ENCODE measurements at places on chromosomes 3 and 15.

GRCh38 chr3:87727783-87728182 is 331.0 kb downstream of the CGGBP1 start:
- DNase-seq, result no peak

DNA sequence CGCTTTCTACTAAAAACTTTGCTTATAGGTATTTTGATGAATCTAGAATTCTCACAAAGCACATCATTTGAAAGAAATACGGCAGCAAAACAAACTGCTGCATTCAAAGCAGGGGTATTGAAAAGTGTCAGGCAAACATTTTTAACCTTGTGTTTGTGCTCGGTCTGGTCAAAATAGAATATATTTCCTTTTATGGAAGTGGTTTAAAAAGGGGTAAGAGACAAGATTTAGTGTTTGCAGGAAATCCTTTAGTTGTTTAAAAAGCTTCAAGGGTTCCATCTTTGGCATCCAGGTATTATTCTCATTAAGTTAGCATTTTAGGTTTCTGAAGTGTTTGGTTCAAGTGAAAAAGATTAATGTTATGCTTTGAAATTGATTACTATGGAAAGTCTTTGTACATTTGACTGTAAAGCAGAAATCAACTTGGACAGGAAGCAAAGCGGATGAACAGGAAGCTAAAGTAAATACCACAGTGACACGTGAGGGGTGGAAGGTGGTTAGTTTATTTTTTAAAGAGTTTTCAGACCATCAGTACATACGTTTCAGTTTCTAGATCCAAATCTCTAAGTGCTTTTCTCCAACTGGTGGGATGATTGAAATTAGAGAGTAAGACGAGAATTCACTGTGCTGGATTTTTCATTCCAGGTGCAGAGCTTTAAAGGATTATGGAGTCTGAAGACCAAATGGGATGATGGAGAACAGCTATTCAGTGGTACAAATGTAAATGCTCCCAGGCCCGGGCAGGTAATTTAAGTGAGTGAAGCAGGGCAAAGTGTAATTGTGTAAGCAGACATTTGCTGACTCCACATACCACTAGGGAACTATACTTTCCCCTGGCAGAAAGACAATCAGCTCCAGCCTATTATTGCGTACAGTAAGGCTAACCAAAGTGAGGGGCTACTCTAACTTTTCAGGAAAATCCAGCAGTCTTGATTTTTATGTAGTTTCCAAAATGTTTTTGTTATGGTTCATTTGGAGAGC is 341.8 kb upstream of the TBL1XR1 start:
- peak; percentile 68 for DNase-seq

GRCh38 chr3:15512166-15512565 is 9.3 kb downstream of the COLQ start:
- peak; percentile 19 for DNase-seq

- peak; percentile 74 for DNase-seq
Measured at GRCh38 chr3:47347217-47347801, 33.5 kb upstream of the PTPN23 start.

DNA sequence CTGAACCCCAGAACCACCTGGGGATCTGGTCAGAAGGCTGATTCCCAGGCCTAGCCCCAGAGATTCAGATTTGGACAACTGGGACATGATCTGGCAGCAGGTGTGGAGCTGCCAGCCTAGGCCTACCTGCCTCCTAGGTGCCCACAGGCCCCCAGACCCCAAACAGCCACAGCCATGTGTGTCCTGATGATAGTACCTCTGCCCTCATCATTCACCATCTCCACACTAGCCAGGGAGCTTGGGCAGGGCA is 34.7 kb downstream of the HMCES start:
- DNase-seq, result no peak

DNA sequence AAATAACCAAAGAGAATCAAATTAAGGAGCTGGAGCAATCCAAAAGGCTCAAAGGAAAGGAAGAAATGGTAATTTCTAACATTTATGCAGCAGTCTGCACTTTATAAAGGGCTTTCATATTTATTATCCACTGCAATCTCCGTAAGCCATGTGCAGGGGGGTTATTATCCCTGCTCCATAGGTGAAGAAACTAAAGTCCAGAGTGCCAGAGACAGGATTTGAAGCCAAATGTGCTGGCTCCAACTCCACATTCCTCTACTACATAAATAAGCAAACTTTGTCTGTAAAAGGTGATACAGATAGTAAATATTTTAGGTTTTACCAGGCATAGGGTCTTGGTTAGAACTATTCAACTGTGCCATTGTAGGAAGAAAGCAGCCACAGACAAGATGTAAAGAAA is 221.4 kb downstream of the MINAR1 start:
- no peak for DNase-seq

DNA sequence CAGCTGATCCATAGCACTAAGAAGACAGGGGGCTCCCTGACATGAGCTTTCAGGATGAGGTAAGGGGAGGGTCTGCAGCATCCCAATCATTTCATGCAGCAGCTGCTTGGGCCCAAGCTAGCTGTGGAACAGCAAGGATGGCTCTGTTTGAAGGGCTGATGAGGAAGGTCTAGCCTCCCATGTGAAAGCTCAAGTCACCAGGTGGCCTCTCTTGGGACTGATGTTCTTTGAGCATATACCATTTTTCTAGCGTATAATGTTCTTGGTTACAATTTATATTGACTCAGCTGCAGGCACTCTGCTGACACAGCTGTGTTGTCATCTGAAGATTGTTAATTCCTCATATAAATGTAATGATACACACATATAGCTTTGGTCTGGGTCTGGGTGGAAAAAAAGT is 87.0 kb downstream of the CD200R1L start:
- no peak for DNase-seq

GRCh38 chr15:98324341-98324970 is 323.9 kb upstream of the IGF1R start:
- no peak for DNase-seq

GRCh38 chr15:91099995-91100813 is at the start of gene SV2B:
Gene SV2B, plus strand, starts transcription at chr15:91100257. Its CDS starts 126,007 bp downstream, at chr15:91226264.
- peak; percentile 30 for DNase-seq

DNA sequence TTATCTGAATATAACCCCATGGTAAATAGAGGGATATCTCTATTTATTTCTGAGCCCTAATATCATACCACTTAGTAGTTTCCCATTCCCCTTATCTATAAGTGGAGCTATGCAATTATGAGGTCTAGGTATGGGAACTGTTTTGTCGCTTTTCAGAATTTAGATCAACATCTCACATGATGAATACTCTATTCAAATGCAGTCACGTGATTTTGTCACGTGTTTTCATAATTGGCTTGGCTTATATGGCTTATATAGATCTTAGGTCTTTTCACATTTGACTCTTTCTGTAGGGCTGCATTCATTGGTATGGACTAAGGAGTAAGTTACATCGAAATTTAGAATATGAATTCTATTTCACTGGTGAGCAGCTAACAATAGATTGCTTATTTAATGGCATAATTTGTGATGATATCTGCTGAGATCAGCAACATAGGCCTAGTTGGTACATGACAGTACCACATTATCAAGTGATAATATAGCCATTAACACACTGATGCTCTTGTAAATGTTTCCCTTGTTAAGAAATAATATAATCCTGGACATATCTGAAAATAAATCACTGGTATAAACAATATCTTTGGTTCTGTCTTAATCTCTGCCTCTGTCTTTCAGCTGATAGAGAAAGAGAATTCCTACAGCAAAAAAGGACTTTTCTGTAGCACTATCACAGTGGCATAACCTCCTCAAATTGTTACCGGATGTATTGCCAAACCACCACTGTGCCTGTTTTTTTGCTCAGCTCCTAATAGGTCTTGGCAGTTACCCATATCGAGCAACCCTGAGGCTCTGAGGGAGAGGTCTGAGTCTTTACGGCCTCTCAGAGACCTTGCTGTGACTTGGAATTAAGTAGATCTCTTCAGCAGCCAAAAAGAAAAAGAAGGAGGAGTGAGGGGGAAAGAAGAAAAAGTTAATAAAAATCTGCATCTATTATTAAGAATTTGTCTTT is 357.1 kb downstream of the ZPLD1 start:
- DNase-seq, result no peak

DNA sequence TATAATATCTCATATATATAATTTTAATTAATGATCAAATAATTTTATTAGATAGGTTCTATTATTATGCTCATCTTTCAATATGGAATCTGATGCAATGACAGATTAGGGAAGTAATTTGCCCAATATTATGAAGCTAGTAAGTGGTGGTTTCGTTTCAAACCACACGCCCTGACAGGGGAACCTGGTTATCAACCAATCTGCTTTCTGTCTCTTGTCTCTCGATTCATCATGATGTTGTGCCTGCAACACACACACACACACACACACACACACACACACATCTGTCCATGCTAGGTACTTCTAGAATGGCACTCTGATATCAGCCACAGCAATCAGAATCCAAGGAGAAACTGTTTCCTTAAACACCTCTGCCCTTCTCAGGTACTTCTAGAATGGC is 128.4 kb downstream of the ZBBX start:
- no peak for DNase-seq

GRCh38 chr3:143830786-143831185 is 17.5 kb downstream of the SLC9A9 start:
- no peak for DNase-seq

- no peak for DNase-seq
Measured at GRCh38 chr3:140285380-140285779, 350.4 kb downstream of the CLSTN2 start.

GRCh38 chr3:76723366-76723765 is 316.5 kb upstream of the ROBO2 start:
- no peak for DNase-seq

DNA sequence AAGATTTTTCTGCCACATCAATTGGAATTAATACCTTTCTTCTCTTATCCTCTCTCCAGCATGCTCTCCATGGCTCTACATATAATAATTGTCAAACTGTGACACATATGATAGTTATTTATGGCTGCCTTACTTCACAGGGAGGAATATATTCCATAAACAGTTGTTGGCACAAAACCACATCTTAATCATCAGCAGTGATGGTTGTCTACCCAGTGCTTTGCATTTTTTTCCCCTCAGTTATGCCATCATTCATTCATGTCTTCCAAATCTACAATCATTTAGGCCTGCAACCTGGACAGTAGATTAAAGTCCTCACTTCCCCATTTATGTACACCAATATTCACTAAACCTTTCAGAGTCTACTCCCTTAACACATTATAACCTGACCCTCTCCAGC is 107.7 kb downstream of the THRB start:
- DNase-seq, result no peak

- DNase-seq, result peak; percentile 65
Measured at GRCh38 chr3:119352034-119352609, 57.9 kb downstream of the ARHGAP31 start.

DNA sequence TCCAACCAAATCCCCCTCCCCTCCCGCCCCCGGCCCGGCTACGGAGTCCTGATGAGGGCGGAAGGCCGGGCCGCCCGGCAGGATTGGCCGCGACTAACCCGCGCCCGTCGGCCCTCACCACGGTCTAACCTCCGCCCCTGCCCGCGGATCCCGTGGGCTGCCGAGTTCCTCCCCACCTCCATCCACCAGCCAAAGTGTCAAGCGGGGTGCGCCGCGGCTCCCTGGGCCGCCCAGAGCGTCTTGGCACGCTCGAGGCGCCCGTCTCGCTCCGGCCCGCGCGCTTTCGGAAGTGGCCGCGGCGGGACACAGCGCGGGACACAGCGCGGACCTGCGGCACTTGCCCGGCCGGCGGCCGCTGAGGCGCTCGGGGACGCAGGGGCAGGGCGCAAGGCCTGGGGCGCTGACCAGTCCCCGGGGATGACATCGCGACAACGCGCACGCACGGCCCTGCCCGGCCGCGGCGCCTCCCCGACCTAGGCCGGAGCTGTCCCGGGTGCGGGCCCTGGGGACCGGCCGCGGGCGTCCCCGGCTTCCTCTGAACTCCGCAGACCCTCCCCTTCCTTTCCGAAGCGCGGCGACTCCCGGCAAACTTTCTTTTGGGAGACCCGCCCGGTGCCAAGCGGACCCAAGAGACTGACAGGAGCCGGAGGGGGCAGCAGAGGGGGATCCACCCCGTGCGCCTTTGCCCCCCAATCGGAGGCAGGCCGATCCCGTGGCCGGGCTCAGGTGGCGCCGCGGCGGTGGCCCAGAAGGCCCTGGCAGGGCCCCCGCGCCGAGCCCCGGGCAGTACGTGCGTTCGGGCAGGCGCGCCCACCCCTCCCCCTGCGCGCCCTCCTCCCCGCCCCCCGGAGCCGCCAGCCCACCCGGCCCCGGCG is 112.8 kb upstream of the ICE2 start:
- DNase-seq, result no peak

GRCh38 chr3:8565376-8565775 is 63.8 kb downstream of the LMCD1 start:
- no peak for DNase-seq

- DNase-seq, result no peak
Measured at GRCh38 chr15:35852818-35853624, 307.1 kb upstream of the DPH6 start.

- no peak for DNase-seq
Measured at GRCh38 chr3:44712455-44713075, at the start of gene ZNF502. Gene ZNF502, plus strand, starts transcription at chr3:44712660. Its CDS starts 7,602 bp downstream, at chr3:44720262.

GRCh38 chr3:66362541-66362941 is 138.3 kb downstream of the LRIG1 start:
- no peak for DNase-seq

DNA sequence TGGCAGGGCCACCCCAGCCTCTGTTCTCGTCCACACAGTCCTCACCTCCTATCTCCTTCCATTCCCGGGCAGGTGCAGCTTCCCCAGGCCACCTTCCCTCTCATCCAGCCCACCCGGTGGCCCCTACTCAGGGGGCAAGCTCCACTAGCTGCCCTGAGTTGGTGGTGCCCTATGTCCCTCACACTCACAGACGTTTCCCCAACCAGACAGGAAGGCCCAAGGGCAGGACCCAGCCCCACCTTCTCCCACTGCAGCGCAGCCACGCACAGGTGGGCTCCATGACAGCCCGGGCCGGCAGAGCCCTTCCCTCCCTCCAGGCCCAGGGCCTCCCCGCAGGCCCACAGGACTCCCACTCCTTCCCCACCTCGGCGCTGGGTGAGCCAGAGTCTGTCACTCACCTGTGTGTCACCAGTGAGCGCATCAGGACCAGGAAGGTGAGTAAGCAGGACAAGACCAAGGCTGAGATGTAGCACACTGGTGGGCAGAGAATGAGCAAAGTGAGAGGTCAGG is 11.1 kb downstream of the ISLR start:
- no peak for DNase-seq

DNA sequence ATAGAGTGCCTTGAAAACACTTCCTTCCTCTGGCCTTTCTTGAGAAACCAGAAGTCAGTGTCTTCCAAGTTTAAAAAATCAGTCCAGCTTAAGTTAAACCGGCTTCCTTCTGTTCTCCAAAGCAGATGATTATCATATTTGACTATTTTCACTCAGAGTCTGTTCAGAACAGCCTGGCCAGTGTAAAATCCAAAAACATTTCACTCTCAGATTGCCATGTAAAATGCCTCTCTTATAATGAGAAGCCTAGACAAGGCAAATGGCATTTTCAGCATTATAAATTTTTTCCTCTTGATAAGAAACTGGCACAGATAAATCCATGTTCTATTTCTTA is 193.5 kb downstream of the TNIK start:
- no peak for DNase-seq

DNA sequence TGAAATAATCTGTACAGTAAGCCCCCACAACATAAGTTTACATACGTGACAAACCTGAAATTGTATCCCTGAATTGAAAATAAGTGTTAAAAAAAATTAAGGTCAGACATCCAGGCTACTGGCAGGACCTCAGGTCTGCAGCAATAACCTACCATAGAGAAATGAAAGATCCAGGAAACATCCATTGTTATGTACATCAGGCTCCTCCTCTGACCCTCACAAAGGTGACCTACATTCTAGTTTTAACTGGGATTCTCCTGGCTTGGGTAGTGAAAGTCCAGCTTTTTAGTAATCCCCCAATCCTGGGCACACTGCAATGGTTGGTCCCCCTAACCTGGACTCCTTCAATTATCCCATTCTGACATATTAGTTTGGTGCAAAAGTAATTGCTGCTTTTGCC is 749.6 kb upstream of the LMCD1 start:
- no peak for DNase-seq
